ENCODE measurements at places on chromosomes 2 and 18.

DNA sequence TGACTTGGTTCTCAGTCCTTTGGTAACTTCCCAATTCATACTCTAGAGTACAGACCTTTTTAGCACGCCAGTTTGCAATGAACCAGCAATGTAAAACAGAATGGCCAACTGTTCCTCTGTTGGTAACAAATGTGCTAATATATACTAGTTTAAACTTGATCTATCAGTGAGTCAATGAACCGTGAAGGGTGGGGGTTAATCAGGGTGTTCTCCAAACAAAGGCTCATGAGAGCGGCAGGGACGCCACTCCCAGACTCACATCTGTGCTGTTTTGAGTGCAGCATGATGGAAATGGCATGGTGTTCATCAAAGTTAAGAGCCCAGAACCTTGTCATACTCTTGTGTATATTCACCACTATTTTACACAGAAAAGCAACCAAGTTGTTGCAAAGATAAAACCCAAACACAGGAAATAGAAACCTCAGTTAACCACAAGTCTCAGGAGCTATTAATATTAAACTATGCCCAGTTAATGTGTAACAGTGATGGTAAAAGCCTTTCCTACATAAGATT is 70.3 kb downstream of the CERKL start:
- no peaks in the 10 kb centered on the region for H3K27me3 ChIP-seq
- no peak overlapping the region for H3K4me3 ChIP-seq
- no peak overlapping the region for H3K27ac ChIP-seq
- peaks cover 3% of the 10 kb centered on the region for H3K4me1 ChIP-seq
- no peak for DNase-seq

- no peaks in the 10 kb centered on the region for H3K27me3 ChIP-seq
- peaks cover 12% of the 10 kb centered on the region for H3K36me3 ChIP-seq
- peak within 1 kb of the TSS; percentile 88 for H3K4me3 ChIP-seq
- peak; percentile 98 for DNase-seq
- H3K27ac ChIP-seq, result peak within 1 kb of the TSS; percentile 96
These were observed at the start of gene ANKRD12 for GRCh38 chr18:9136315-9137155. Gene ANKRD12, plus strand, starts transcription at chr18:9136781. Its CDS starts 45,652 bp downstream, at chr18:9182433.

DNA sequence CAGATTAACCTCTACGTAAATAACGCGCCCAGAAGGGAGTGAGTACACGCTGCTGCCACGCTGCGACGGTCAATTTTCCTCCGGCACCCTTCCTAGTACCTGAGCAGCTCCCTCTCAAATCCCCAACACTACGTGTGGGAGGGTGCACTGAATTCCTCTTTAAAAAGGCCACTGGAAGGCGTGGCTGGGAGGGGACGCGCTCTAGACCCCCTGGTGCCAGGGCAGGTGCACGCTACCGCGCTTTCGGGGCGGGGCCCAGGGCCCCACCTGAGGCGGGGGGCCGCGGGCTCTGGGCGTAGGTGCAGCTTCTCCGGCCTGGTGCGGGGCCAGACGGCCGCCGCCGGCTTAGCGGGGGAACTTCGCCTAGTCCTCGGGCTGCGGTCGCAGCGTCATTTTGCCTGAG is 668 bp upstream of the ANKRD12 start:
- peaks cover 18% of the 10 kb centered on the region for H3K36me3 ChIP-seq
- H3K27me3 ChIP-seq, result no peaks in the 10 kb centered on the region

DNA sequence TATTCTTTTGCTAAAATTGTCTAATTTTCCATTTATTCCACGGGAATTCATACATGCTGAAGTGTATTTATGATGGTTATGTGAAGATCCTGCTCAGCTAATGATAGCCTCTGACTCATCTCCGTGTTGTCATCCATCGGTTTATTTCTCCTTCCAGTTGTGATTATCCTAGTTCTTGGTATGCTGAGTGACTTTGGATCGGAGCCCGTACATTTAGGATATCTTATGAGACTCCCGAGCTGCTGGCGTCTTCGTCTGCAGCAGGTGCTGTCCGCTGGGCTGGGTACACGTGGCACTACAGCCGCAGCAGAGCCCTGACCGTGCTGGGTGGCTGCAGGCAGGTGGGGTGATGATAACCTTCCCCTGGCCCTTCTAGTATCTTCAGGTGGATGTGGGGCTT is 40.1 kb upstream of the GALR1 start:
- no peak overlapping the region for H3K27ac ChIP-seq
- no peak for DNase-seq
- no peaks in the 10 kb centered on the region for H3K36me3 ChIP-seq
- no peaks in the 10 kb centered on the region for H3K27me3 ChIP-seq
- H3K4me1 ChIP-seq, result peaks cover 20% of the 10 kb centered on the region

DNA sequence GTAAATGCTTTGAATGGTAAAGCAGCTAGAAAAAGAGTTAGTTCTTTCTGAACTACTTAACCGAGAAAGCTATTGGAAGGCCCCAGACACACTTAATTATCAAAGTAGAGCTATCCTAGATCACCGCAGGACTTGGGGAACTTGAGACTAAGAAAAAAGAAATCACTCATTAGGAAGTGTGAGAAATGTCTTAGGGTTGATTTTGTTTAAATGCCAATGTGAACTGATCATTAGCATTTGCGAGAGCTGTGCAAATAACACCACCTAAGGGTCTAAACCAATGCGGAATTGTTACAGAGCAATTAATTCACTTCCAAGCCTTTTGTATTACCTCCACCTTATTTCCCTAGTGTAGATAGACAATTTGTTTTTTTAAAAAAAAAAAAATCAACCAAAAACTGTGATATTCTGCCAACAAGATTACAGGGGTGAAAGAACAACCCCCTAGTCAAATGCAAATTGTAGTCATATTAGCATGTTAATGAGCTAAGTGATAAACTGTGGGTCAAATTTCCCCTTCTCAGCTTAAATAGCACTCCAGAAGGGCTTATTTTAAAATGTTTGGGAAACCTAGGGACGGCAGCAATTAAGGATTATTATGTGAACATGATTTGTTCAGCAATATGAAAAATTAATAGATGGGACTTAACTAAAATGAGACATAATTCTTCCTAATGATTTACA is 246.2 kb upstream of the STON1 start:
- no peak overlapping the region for H3K27ac ChIP-seq
- H3K36me3 ChIP-seq, result no peaks in the 10 kb centered on the region
- H3K27me3 ChIP-seq, result no peaks in the 10 kb centered on the region
- no peak for DNase-seq
- H3K4me1 ChIP-seq, result no peaks in the 10 kb centered on the region

DNA sequence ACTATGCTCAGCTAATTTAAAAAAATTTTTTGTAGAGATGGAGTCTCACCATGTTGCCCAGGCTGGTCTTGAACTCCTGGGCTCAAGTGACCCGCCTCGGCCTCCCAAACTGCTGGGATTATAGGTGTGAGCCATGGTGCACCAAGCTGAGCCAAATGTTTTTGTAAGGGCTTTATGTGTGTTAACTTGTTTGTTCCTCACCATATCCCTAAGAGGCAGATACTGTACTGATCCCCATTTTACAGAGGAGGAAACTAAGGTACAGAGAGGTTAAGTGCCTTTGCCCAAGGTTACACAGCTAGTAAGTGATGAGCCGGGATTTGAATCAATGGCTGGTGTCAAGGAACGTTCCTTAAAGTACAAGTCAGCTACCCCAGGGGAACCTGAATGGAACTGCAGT is 85.3 kb upstream of the KLF7 start:
- H3K27me3 ChIP-seq, result no peaks in the 10 kb centered on the region
- H3K27ac ChIP-seq, result no peak overlapping the region
- H3K4me3 ChIP-seq, result no peak overlapping the region
- H3K36me3 ChIP-seq, result no peaks in the 10 kb centered on the region
- H3K4me1 ChIP-seq, result no peaks in the 10 kb centered on the region

DNA sequence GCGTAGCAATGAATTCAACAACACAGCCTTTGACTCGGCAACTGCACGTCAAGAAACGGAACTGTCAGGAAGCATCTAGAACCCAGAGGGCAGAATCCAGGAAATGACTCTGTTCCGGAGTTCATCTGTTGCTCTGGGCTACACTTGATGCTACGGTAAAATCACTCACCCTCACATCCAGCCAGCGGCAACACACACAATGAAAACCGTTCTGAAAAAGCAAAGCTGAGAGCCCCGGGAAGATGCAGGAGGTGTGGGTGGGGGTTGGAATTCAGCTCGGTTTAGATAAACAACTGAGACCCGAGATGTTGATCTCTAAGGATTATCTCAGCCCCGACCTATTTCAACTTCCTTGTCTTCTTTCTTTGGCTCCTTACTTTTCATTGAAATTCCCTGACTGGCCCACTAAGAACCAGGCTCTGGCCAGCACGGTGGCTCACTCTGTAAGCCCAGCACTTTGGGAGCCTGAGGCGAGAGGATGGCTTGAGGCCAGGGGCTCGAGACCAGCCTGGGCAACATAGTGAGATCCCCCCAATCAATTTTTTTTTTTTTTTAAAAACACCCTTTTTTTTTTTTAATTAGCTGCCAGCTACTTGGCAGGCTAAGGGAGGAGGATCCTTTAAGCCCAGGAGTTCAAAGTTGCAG is 13.3 kb upstream of the RAB17 start:
- peak overlapping the region; percentile 64 for H3K27ac ChIP-seq
- DNase-seq, result peak; percentile 50
- H3K27me3 ChIP-seq, result no peaks in the 10 kb centered on the region
- peak overlapping the region; percentile 15 for H3K4me3 ChIP-seq
- peaks cover 21% of the 10 kb centered on the region for H3K4me1 ChIP-seq
- no peaks in the 10 kb centered on the region for H3K36me3 ChIP-seq

DNA sequence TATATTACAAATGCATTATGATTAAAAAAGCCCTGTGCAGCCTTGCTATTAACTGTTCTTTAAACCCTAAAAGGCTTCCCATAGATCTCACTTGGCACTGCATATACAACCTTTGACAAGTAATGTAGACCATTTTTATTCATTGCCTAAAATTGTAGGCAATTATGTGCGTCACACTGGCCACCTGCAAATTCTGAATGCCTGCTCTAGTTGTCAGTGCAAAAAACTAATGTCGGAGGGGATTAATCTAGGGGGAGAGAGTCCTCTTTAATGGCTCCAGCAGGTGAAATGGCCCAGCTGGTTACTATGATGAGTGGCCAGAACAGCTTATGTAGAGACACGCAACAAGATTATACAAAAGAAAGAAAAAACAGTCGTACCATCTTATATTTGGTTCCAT is 123.2 kb downstream of the OLA1 start:
- H3K27ac ChIP-seq, result no peak overlapping the region
- no peak overlapping the region for H3K4me3 ChIP-seq
- H3K4me1 ChIP-seq, result no peaks in the 10 kb centered on the region

GRCh38 chr2:127609818-127610217 is 36.1 kb upstream of the GPR17 start:
- no peaks in the 10 kb centered on the region for H3K27me3 ChIP-seq
- H3K4me1 ChIP-seq, result no peaks in the 10 kb centered on the region
- no peak overlapping the region for H3K27ac ChIP-seq
- H3K36me3 ChIP-seq, result no peaks in the 10 kb centered on the region
- no peak overlapping the region for H3K4me3 ChIP-seq

- no peaks in the 10 kb centered on the region for H3K36me3 ChIP-seq
- no peak for DNase-seq
- H3K4me1 ChIP-seq, result no peaks in the 10 kb centered on the region
- H3K4me3 ChIP-seq, result no peak overlapping the region
- H3K27me3 ChIP-seq, result no peaks in the 10 kb centered on the region
These were observed 51.1 kb upstream of the ARHGAP15 start for GRCh38 chr2:143078104-143078503.

GRCh38 chr18:58716060-58716756 is 44.9 kb downstream of the MALT1 start:
- no peak for DNase-seq
- no peaks in the 10 kb centered on the region for H3K27me3 ChIP-seq
- H3K4me1 ChIP-seq, result peaks cover 18% of the 10 kb centered on the region
- H3K36me3 ChIP-seq, result peaks cover 21% of the 10 kb centered on the region

DNA sequence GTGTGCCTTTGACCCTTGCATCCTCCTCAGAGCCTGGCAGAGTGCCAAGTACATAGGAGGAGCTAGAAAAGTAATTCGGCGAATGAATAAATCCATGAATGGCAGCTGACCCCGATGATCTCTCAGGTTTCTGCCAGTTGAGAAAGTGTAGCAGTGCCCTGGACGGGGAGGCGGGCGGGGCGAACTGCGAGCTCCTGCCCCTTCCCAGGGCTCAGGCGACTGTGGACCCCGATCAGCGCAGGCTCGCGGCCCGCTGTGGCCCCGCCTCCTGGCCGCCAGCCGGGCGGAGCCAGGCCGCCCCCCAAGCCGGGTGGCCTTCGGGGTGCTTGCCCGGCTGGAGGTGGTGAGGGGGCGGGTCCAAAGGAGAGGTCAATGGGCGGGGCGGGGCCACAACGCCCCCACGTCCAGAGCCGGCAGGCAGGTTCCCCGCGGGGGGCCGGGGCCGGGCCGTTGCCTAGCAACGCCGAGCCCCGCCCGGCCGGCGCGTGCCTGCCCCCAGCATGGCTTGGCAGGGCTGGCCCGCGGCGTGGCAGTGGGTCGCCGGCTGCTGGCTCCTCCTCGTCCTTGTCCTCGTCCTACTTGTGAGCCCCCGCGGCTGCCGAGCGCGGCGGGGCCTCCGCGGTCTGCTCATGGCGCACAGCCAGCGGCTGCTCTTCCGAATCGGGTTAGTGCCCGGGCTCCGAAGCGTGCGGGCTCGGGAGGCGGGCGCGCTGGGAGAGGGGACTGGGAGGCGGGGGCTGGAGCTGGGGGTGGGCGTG is 30.6 kb upstream of the TMBIM1 start:
- peaks cover 5% of the 10 kb centered on the region for H3K4me1 ChIP-seq
- no peak overlapping the region for H3K27ac ChIP-seq
- peak overlapping the region; percentile 56 for H3K4me3 ChIP-seq

GRCh38 chr2:3665886-3666612 is 8.0 kb downstream of the ALLC start:
- no peak for DNase-seq
- no peaks in the 10 kb centered on the region for H3K36me3 ChIP-seq
- no peak overlapping the region for H3K4me3 ChIP-seq
- no peak overlapping the region for H3K27ac ChIP-seq

DNA sequence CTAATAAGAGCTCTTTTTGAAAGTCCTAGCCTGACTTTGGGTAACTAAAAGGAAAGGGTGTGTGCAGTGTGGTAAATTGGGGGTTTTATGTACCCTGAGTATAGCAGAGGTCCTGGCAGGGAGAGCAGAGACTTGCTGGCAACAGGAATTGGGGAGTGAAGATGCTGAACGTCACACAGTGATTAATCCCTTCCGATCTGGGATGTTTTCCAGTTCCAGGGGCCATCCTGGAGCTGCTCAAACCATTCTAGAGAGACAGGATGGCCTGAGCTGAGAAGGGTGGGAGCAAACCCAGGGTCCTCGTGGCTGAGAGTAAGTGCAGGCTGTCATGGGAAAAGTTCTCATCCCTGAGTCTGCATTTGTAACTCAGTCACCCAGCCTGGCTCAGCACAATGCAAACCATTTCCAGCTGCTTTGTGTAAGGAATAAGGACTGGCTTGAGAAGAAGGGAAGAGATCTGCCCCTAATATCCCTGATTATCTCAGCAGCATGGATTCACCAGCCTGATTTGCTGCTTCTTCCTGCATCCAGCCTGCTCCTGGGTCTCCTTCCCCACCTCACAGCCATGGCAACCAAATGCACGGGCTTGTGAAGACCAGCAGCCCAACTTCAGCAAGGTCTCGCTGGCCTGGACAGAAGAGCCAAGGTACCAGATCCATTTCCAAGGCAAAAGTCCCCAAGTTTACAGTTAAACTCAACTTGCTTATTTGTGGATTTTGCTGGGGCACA is 47.1 kb upstream of the CELF4 start:
- H3K36me3 ChIP-seq, result no peaks in the 10 kb centered on the region
- H3K4me1 ChIP-seq, result no peaks in the 10 kb centered on the region
- no peak for DNase-seq
- H3K27me3 ChIP-seq, result no peaks in the 10 kb centered on the region
- H3K27ac ChIP-seq, result no peak overlapping the region
- no peak overlapping the region for H3K4me3 ChIP-seq

- H3K36me3 ChIP-seq, result no peaks in the 10 kb centered on the region
- no peak overlapping the region for H3K27ac ChIP-seq
- no peak overlapping the region for H3K4me3 ChIP-seq
- no peak for DNase-seq
- no peaks in the 10 kb centered on the region for H3K4me1 ChIP-seq
- peaks cover 3% of the 10 kb centered on the region for H3K27me3 ChIP-seq
These were observed 109.9 kb upstream of the OTOS start for GRCh38 chr2:240250150-240250984.

Measured in effector memory CD4-positive, alpha-beta T cell (primary cell).